ENCODE measurements at places on chromosomes 3 and 15.

DNA sequence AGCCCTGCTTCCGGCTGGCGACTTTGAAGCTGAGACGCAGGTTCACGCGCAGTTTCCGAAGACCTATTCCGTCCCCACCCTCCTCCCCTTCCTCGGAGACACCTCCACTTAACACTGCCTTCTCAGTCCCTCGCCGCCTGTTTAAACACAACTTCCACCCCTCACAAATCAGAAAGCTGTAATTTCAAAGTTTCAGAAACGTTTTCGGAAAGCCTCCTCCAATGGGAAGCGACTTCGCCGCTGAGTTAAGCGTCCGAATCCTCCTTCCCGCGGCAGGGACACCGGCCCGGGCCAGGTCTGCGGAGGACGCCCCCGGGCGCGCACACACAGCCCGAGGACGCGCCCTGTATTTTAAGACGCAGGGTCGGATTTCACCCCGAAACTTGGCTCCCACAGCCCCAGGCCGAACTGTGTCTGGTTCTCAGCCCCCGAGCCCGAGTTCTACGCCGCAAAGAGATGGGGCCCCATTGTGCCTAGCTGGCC is 559 bp upstream of the LRRN1 start:
- DNase-seq, result no peak

DNA sequence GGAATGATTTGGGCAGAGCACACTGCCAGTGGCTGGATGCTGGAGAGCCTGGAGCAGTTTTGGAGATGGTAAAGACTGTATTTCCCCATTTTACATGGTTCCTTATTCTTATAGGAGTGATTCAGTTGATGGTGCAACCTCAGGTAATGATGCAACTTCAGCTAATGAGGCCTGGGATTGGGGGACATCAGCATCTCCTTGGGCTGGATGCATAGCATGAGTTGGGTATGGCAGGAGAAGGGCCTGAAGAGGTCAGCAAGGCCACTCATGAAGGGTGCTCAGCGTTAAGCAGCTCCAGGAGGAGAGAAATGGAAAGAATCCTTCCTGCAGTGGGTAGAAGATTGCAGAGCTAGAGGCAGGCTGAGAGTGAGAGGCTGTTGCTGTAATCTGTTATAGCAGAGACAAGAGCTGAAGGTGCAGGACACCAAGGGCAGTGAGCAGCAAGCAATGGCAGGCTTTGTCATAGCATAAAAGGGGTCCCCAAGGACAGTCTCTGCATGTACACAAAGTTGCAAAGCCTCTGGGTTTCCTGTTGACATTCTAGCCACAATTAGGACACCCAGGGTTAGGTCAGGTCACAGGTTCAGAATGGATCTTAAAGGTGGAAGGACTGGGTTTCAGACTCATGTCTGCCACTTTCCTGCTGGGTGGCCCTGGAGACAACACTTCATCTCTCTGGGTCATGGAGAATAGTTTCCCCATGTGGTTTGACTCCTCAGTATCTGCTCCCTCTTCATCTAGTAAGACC is 29.5 kb upstream of the SNRK start:
- no peak for DNase-seq

- no peak for DNase-seq
Observed at GRCh38 chr3:86228101-86228500, 762.8 kb downstream of the VGLL3 start.

- no peak for DNase-seq
Observed at GRCh38 chr15:40461958-40462357, 8.8 kb upstream of the CHST14 start.

GRCh38 chr3:120160050-120160449 is 65.8 kb upstream of the GSK3B start:
- DNase-seq, result no peak

DNA sequence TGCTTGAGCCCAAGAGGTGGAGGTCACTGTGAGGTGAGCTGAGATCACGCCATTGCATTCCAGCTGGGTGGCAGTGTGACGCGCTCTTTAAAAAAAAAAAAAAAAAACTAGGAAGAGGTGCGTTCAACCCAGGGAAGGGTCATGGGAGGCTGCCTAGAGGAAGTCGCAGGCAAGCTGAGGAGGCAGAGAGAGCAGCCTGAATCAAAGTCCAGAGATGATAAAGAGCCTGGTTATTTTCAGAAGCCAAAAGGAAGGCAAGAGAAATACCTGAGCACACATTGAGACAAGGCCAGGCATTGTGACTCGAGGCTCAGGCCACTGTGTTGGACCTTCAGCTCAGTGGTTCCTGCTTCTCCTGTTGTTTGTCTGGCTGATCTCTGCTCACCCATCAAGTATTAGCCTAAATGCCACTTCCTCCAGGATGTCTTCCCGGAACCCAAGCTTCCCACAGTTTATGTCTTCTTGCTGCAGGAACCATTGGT is 16.1 kb upstream of the GCNT3 start:
- DNase-seq, result no peak

DNA sequence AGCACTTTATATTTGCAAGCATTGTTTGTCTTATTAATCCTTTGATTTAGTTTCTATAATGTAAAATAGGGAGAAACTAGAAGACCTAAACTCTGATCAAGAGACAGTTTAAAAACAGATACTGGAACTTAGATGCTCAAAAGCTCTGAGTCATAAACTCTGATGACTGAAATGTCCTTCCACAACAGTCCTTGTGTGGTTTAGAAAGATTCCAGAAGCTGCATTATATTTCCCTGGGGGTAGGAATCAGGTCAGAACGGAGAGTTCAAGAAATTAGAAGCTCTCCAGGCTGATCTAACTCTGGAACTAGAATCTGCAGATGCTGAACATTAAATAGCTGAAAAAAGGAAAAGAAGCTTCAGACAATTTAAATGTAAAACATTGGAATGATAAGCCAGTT is 18.3 kb upstream of the ONECUT1 start:
- DNase-seq, result no peak

- no peak for DNase-seq
Observed at GRCh38 chr3:120399372-120399771, 50.2 kb upstream of the LRRC58 start.

DNA sequence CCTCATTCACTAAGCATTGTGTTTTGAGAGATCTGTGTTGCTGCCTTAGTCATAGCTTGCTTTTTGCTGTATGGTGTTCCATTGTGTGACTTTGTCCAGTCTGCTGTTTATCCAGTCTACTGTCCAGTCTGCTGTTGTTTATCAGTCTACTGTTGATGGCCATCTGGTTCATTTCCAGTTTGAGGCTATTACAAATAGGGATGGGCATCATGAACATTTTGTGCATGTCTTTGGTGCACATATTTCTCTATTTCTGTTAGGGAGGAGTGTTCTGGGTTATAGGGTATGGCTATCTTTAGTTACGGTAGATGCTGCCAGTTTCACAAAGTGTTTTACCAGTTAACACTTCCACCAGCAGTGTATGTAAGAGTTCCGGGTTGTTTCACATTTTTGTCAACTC is 22.2 kb upstream of the CLEC3B start:
- DNase-seq, result no peak

- no peak for DNase-seq
Observed at GRCh38 chr3:130820976-130821375, 72.9 kb upstream of the ATP2C1 start.

DNA sequence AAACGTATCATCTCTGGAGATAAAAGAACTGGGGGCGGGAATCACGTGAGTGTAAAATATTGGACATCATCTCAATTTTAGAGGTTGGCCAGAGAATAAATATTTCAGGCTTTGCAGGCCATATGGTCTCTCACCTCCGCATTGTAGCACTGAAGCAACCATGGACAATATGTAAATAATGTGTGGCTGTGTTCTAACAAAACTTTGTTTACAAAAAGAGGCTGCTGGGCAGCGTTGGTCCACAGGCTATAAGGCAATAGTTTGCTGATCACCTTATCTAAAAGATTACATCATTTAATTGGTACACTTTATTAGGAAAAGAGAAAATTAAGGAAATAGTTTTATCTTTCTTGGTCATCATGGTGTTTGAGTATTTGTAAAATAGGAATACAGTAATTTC is 22.5 kb upstream of the SHC4 start:
- no peak for DNase-seq

DNA sequence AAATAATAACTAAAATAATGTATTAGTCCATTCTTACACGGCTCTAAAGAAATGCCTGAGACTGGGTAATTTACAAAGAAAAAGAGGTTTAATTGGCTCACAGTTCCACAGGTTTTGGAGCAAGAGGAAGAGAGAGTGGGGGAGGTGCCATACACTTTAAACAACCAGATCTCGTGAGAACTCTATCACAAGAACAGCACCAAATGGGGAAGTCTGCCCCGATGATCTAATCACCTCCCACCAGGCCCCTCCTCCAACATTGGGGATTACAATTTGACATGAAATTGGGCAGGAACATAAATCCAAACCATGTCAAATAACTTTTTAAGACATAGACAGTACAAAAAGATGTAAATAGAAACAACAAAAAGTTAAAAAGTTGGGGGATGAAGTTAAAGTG is 63.2 kb downstream of the ILDR1 start:
- no peak for DNase-seq

DNA sequence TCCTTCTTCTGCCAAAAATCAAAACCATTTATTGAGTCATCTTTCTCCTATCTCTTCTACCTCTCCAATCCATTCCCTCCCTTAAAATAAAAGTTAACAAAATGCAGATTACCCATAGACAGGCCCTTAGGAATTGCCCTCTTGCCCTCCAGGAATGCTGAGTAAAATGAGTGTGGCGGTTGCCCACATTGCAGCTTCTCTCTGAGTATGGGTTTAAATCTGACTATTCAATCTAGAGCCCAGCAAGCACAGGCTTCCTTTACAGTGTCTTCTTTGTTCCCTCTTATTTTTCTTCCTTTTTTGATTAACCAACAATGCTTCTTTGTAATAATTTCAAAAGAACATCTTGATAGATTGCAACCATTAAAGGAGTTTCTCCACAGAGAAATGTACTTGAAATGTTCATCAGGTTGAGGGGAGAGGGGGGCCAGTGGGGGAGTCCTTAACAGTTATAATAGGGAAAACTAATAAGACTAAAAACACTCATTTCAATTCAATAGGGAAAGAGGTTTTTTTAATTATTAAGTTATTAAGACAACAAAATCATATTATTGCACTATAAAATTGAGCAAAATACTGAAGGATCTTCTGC is 135.3 kb upstream of the LMCD1 start:
- no peak for DNase-seq

DNA sequence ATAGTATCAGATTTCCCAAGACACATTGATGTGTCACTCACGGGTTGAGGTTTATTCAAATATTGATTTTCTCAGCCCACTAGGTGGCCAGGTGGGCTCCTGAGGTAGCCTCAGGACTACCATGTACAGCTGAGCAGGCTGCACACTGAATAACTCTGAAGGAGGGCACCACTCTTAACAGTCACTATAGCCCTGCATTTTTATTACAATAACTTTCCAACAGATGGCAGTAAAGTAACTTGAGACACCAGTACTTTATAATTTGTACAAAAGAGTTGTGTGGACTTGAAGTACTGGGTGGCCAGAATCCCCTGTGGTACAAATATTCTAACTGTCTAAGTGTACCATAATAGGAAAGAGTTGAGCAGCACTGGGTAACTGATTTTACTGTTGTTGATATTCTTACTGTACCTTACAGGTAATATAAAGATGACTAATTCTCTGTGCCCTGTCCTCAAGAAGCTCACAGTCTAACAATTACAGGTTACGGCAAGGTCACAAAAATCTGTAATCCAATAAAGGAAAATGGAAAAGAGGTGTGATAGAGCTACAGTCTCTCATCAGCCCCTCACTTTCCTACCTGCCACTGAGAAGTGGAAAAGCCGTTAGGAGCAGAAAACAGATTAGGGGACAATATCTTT is 76.0 kb downstream of the ETFA start:
- no peak for DNase-seq

DNA sequence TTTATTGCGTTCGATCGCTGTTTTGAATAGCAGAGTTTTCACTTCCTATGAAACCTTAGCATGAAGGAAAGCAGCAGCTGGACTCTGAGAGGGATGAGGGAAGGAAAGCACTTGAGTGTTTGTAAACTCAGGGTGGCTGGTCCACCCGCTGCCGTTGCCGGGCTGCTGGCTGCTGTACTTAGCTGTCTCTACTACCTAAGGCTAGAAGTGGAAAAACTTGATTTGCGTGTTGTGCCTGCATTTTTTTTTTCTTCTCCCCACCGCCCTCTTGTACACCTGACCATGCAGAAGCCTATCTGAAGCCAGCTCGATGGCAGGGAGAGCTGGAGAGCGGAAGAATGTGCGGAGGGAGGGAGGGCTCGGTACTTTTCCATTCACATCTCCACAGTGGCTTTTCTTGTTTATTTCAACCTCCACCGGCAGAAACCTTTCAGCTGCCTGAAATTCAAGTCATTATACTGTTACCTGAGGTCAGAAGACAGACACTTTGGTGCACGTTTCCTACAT is 4.8 kb upstream of the BCL6 start:
- DNase-seq, result no peak

GRCh38 chr3:25576831-25577454 is 87.8 kb downstream of the TOP2B start:
- DNase-seq, result no peak

DNA sequence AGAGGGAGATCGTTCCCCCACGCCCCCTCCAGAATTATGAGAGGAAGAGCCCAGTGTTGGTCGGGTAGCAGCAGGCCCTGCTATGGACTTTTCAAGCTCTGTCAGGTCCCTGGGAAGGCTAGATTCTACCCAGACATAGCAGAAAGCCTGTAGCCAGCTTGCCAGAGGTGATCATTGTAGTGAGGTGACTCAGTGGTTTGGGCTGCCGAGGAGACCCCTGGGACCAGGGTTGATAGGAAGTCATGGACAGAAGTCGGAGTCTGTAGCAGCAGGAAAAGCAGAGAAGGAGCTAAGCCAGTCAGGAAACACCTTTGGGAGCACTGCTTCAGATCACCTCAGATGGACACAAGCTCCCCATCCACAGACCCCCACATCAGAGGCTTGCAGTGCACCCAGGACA is 67.7 kb downstream of the CCNL1 start:
- DNase-seq, result no peak

DNA sequence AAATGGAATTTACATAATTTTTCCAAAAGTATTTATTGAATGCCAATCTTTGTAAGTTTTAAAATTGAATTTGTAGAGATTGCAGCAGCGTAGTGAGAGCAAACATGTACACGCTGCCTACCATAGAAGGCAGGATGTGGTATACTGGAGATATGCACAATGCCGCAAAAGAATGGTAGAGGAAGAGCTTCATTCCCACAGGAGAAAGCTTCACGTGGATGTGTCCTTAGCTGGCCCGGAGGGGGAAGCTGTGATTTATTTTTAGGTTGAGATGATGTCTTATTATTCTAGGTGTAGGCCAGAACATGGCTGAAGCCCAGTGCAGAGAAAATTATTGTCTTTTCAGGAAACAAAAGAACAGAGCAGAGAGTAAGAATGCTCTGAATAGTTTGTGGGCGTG is 743.3 kb upstream of the BCHE start:
- DNase-seq, result no peak

GRCh38 chr3:133460809-133461208 is 61.0 kb downstream of the BFSP2 start:
- no peak for DNase-seq

- no peak for DNase-seq
Observed at GRCh38 chr15:69509131-69509530, 56.5 kb downstream of the RPLP1 start.

DNA sequence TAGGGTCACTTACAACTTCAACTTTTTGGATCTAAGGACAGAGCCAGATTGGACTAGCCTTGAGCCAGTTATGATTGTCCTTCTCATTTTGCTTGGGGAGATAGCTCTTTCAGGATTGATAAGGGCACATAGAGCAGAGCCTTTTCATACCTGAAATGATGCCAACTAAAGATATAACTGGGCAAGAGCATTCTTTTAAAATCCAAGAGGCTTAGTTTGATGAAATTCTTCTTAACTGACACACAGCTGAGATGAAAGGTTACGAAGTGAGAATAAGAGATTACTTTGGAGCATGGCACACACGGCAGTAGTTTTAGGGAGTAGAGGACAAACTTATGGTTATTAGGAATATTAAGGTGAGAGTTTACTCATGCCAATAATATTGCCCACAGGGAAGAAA is 12.7 kb downstream of the CD200 start:
- no peak for DNase-seq
